Endodermal cell (in vitro differentiated cells): ENCODE measurements at places on chromosomes 16 and 17. TPM values are rescaled to one million over a fixed set of nuclear protein-coding genes. Genes with fewer than 3 reads are reported as not detected.
A peak's percentile ranks its signal among the peaks of the same experiment; 100 is the strongest.

- H3K36me3 ChIP-seq = no peaks in the 10 kb centered on the region
- H3K4me1 ChIP-seq = peaks cover 13% of the 10 kb centered on the region
- H3K27me3 ChIP-seq = no peaks in the 10 kb centered on the region
- DNase-seq = no peak
- H3K4me3 ChIP-seq = no peak overlapping the region
- no peak overlapping the region for H3K27ac ChIP-seq
These were observed 103.9 kb upstream of the FAM20A start for GRCh38 chr17:68704871-68705713.

- no peak overlapping the region for H3K27ac ChIP-seq
- H3K4me1 ChIP-seq = no peaks in the 10 kb centered on the region
- H3K27me3 ChIP-seq = no peaks in the 10 kb centered on the region
- no peak overlapping the region for H3K4me3 ChIP-seq
- H3K36me3 ChIP-seq = no peaks in the 10 kb centered on the region
These were observed 160.6 kb upstream of the RPL38 start for GRCh38 chr17:74042744-74043486.

DNA sequence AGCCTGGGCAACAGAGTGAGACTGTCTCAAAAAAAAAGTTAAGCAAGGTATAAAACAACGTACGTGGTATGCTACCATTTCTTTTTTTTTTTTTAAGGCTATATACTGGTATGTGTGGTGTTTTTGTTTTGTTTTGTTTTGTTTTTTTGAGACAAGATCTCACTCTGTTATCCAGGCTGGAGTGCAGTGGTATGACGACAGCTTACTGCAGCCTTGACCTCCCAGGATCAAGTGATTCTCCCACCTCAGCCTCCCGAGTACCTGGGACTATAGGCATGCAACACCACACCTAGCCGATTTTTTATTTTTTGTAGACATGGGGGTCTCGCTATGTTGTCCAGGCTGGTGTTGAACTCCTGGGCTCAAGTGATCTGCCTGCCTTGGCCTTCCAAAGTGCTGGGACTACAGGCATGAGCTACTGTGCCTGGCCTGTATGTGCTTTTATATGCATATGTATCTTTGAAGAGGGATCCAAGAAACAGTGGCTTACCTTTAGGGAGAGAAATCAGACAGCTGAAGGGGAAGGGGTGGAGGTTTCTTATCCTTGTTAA lies 6.5 kb downstream of the CENPV start:
- no peaks in the 10 kb centered on the region for H3K27me3 ChIP-seq
- H3K36me3 ChIP-seq = peaks cover 60% of the 10 kb centered on the region
- H3K27ac ChIP-seq = no peak overlapping the region
- no peak for DNase-seq
- no peak overlapping the region for H3K4me3 ChIP-seq
- H3K4me1 ChIP-seq = no peaks in the 10 kb centered on the region

DNA sequence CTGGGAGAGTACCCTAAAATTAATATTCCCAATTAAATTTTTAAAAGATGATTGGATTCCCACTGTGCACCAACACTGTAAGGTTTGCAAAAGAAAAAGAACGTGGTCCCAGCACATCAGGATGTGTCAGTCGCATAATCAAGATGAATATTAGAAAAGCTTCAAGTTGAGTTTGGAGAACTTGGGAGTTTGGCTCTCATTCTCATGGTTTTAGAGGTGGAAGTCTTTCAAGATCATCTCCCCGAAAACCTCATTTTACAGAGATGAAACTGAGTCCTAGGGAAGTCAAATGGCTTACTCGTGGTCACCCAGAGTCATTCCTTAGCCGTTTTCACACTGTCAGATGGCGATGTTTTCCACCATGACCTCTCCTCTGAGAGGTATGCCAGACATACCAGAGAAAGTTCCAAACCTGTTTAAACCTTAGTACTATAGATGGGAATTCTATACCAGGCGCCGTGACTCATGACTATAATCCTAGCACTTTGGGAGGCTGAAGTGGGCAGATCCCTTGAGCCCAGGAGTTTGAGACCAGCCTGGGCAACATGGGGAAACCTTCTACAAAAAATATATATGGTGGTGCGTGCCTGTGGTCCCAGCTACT lies 1.2 kb downstream of the SEC14L1 start:
- no peak for DNase-seq
- H3K36me3 ChIP-seq = peaks cover 24% of the 10 kb centered on the region
- peak overlapping the region; percentile 79 for H3K4me3 ChIP-seq
- H3K27ac ChIP-seq = no peak overlapping the region
- H3K27me3 ChIP-seq = no peaks in the 10 kb centered on the region
- H3K4me1 ChIP-seq = peaks cover 4% of the 10 kb centered on the region

- no peaks in the 10 kb centered on the region for H3K4me1 ChIP-seq
- H3K27ac ChIP-seq = no peak overlapping the region
- no peak overlapping the region for H3K4me3 ChIP-seq
- peaks cover 66% of the 10 kb centered on the region for H3K36me3 ChIP-seq
- DNase-seq = no peak
These were observed 26.8 kb upstream of the GOSR1 start for GRCh38 chr17:30450125-30451027.

DNA sequence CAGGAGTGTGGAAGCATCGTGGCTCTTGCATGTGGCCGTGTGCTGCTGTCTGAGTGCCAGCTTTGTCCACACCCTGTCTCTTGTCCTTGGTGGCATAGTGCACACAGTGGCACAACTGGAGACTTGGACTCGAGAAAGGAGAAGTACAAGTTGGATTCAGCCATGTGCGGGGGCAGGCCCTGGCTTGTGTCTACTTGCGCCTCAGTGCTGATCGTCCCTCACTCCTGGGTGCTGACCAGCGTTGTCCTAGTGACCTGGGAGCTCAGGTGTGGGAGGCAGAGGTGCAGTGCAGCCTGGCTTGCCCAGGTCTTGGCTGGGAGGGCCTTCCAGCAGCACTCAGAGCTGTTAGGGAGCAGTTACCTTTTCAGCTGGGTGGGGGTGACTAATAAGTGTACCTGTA lies 20.6 kb downstream of the MPRIP start:
- no peaks in the 10 kb centered on the region for H3K4me1 ChIP-seq
- H3K4me3 ChIP-seq = no peak overlapping the region

Gene KRTAP1-5
- total RNA-seq = not detected in 2 replicates

DNA sequence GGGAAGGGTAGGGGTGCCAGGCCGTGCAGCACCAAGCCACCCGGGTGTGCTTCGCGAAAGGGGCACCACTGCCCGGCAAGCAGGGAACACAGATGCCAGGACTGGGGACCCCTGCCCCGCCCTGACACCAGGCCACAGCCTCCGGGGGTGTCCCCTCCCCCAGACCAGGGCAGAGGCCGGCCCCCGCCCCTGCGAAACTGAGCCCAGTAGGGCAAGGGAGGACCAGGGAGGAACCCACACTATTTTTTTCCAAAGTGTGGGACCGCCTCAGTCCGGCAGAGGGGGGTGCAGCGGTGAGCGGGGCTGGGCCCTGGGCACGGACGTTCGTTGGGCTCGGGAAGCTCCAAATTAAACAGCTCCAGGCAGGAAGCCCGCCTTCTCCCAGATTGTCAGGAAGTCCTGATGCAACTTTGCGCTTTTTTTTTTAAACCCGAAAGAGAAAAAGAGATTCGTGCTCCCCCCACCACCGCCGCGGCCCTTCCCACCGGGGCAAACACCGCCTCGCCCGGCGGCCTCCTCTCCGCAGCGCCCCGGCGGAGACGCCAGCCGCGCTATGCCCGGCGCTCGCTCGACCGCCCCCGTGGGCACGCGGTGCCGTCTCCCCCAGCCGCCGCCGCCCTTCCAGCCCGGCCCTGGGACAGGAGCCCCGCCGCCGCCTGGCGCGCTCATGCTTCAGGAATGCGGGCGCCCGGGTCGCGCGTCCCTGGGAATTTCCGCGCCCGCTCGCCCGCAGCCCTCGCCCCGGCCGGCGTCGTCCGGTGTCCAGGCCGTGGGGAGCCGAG lies 755 bp downstream of the PIEZO1 start:
- peak overlapping the region; percentile 80 for H3K4me3 ChIP-seq
- H3K27ac ChIP-seq = no peak overlapping the region
- H3K36me3 ChIP-seq = no peaks in the 10 kb centered on the region
- peak; percentile 87 for DNase-seq

Gene HSF4
- 1.7 to 12.1 TPM (median 2.0 TPM) in 3 replicates for total RNA-seq

Gene C17orf113
- total RNA-seq = 1.2 and 1.7 TPM in 2 replicates

Gene C16orf96
- 1.2 and 1.5 TPM in 2 replicates for total RNA-seq

DNA sequence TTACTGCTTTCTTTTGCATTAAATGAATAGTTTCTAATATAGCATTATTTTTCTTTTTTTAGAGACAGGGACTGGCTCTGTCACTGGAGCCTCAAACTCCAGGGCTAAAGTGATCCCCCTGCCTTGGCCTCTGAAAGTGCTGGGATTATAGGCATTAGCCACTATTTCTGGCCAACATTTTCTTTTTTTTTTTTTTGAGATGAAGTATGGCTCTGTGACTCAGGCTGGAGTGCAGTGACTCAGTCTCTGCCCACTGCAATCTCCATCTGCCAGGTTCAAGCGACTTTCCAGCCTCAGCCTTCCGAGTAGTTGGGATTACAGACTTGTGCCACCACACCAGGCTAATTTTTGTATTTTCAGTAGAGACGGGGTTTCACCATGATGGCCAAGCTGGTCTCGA lies 2.0 kb upstream of the DUXB start:
- no peaks in the 10 kb centered on the region for H3K4me1 ChIP-seq
- no peaks in the 10 kb centered on the region for H3K27me3 ChIP-seq
- DNase-seq = no peak
- no peak overlapping the region for H3K27ac ChIP-seq
- no peak overlapping the region for H3K4me3 ChIP-seq
- H3K36me3 ChIP-seq = no peaks in the 10 kb centered on the region

Gene CBLN1
- total RNA-seq = 0.14 to 0.25 TPM (median 0.15 TPM) in 3 replicates

DNA sequence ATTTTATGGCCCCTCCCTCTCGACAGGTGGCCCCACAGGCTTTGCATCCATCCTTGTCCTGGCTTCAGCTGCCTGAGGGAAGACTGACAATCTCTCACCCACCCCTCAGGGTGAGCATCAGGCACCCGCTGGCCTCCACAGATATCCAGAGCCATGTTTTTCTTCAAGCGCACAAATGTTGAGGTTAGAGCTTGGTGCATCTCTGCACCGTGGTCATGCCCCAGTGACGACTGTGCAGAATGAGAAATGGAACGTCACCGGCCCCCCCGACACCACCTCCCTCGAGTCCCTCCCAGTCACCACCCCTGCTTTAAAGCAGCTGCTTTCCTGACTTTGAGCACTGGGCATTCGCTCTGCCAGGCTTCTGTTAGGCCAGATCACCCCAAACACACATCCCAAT lies 19.8 kb upstream of the TIMP2 start:
- no peaks in the 10 kb centered on the region for H3K27me3 ChIP-seq
- no peaks in the 10 kb centered on the region for H3K4me1 ChIP-seq
- no peak overlapping the region for H3K27ac ChIP-seq
- no peak overlapping the region for H3K4me3 ChIP-seq
- no peaks in the 10 kb centered on the region for H3K36me3 ChIP-seq

GRCh38 chr17:61580502-61580901 lies 10.5 kb downstream of the NACA2 start:
- no peak overlapping the region for H3K27ac ChIP-seq
- no peak overlapping the region for H3K4me3 ChIP-seq
- H3K27me3 ChIP-seq = no peaks in the 10 kb centered on the region
- H3K4me1 ChIP-seq = no peaks in the 10 kb centered on the region

DNA sequence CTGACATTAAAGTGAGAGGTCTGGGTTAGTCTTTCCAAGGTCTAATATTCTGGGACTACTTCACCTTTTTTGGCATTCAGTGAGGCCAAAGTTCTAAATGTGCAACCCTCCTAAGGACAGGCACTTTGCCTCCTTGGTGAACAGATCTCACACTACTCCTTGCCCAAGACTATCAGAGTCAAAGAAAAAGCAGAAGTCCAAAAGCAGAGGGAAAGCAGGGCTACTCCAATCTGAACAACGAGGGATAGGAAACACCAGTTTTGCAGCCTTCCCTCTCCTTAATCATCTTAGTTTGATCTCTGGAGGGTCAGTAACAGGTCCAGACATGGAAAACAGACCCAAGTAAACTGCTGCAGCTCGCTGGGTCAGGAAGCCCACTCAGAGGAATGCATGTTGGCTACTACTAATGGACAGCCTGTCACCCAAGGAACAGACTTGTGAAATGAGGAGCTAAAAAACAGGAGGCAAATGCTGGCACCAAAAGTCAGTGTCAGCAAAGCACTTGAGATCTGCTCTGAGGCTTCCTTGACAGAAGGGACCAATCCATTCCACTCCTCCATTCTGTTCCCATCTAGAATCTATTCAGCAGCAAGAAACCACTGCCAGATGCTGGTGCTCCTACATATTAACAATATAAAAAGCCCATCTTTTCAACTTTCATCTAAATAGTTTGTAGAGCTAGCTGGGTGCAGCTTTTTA lies 29.9 kb downstream of the DCUN1D3 start:
- peaks cover 4% of the 10 kb centered on the region for H3K36me3 ChIP-seq
- H3K27me3 ChIP-seq = no peaks in the 10 kb centered on the region
- H3K4me1 ChIP-seq = peaks cover 35% of the 10 kb centered on the region

DNA sequence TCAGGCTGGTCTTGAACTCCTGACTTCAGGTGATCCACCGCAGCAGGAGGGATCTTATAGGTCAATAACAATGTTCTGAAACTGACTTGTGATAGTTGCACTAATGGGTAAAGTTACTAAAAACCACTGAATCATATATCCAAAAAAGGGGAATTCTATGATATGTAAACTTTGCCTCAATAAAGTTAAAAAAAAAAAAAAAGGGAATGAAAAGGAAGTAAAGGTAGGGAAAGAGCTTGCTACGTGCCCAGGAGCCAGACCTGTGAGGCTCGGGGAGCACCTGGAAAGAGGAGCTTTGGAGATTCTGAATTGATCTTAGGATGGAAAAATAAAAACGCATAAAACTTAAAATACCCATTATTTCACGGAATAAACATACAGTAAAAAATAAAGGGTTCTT lies 20.8 kb upstream of the TRAP1 start:
- H3K27ac ChIP-seq = no peak overlapping the region
- peaks cover 85% of the 10 kb centered on the region for H3K36me3 ChIP-seq
- DNase-seq = no peak

- H3K27me3 ChIP-seq = no peaks in the 10 kb centered on the region
- no peak overlapping the region for H3K4me3 ChIP-seq
- H3K36me3 ChIP-seq = no peaks in the 10 kb centered on the region
- DNase-seq = no peak
These were observed 1339.3 kb upstream of the GOT2 start for GRCh38 chr16:60073376-60073775.

- no peaks in the 10 kb centered on the region for H3K27me3 ChIP-seq
- peaks cover 5% of the 10 kb centered on the region for H3K36me3 ChIP-seq
- H3K27ac ChIP-seq = peak overlapping the region; percentile 77
- no peak overlapping the region for H3K4me3 ChIP-seq
- DNase-seq = peak; percentile 69
These were observed 16.8 kb downstream of the PDK2 start for GRCh38 chr17:50111673-50112655.

DNA sequence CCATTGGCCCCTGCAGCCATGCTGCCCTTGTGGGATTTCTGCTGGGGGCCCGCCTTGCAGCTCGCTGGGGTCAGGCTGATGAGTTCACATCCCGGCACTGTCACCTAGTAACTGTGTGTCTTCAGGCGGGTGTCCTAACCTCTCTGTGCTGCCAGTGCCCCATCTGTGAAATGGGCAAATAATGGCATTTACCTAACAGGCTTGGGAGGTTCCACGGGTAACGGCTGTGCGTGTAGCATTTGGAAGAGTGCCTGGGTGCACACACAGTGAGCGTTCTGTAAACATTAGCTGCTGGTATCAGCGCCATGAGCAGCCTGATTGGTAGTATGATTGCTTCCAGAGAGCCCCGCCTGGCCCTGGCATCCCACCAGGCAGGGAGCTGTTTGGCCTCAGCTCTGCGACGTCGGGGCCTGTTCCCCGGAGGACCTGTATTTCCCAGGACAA lies 167.3 kb upstream of the GSE1 start:
- no peaks in the 10 kb centered on the region for H3K36me3 ChIP-seq
- peaks cover 10% of the 10 kb centered on the region for H3K4me1 ChIP-seq
- no peaks in the 10 kb centered on the region for H3K27me3 ChIP-seq
- no peak overlapping the region for H3K27ac ChIP-seq
- DNase-seq = no peak
- H3K4me3 ChIP-seq = no peak overlapping the region

Gene MSLN
- total RNA-seq = 0.72 to 1.0 TPM (median 0.86 TPM) in 3 replicates

- DNase-seq = peak; percentile 63
- no peaks in the 10 kb centered on the region for H3K27me3 ChIP-seq
- H3K4me3 ChIP-seq = no peak overlapping the region
These were observed 117.8 kb downstream of the AATF start for GRCh38 chr17:37066322-37067255.
